ENCODE measurements at places on chromosomes 7 and 10.
A peak's percentile ranks its signal among the peaks of the same experiment; 100 is the strongest.

DNA sequence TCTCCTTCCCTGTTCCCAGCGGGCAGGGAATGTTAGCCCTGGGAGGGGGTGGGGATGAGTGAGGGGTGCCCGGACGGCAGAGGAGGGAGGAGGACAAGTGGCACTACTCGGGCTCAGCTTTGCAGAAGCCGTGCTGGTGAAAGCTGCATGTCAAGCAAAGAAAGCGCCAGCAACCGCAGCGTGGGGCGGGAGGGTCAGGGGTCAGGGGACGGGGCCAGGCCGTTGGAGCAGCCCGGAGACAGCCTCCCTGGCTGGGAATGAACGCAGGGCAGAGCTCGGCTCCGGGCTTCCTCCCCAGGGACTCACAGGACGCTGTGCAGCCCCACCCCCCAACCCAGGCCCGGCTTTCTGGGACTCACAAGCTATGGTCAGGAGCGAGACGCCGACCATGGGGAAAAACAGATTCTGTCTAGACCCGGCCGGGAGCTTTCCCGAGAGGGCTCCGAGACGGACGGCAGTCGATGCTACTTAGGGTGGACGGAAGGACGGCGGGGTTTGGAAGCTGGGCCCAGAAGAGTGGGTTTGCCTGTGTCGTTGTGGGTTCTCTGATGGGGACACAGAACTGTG lies 113.4 kb downstream of the VIPR2 start:
- no peak for DNase-seq

DNA sequence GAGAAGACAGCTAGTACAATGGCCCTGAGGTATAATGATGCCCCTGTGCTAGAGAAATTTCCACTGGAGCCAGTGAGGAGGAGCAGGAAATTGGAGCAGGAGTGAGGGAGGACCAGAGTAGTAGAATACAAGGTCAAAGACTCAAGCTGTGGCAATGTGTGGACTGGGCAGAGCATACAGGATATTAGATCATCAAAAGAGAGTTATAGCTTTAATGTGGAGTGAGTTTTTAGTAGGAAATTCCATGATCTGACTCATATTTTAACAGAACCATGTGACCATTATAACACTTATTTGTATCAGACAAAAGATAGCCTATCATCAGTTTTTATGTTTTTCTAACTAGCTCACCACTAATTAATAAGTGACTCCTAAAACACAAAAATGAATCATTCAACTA lies 154.1 kb downstream of the DGKB start:
- peak; percentile 63 for DNase-seq

DNA sequence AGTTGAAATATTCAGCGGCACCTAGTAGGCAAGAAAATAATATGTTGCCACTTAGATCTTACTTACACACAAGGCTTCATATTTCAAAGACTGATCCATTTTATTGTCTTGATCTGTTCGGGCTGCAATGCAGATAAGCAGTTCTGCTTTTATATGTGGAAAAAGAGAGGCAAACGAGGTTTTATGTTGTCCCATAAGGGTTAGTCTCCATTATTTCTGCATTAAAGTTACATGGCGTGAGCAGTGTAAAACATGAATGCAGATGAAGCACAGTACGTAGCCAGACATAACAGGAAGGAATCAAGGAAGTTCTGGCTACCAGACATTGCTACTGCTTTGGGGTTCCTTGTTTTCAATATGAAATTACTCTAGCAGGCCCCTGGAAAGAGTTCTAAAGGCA lies 224.8 kb downstream of the BBS9 start:
- no peak for DNase-seq

DNA sequence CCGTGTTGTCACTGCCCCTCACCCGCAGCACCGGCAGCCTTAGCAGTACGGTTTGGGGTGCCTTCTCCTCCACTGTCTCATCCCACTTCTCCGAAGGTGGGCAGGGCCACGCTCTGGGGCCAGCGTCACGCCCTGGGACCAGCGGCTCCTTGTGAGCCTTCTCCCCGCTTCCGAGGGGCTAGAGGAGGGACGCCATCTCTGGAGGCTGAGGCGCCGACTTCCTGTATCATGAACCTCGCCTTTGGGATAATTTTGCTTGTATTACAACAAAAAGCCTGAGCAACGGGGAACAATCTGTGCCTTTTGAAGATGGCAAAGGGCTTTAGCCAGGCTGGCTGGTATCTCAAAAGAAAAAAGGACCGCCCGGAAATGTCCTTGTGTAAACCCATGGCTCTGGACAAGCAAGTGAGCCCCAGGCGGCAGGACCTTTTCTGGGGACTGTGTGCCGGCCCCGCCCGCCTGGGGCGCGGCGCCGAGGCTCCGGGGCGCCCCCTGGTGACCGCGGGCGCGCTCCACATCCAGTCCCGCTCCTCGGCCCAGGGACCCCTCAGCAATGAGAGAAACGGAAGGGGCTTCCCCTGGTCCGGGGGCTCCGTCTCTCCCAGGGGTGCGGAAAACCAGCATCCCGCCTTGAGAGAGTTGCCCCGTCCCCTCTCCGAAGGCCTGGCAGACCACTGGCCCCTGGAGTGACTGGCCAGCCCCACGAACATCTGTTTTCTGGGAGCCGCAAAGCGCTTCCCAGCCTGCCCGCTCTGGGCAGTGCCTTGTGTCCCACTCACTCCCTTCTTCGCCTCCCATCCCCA lies 3.8 kb downstream of the DEPP1 start:
- DNase-seq = peak; percentile 88

DNA sequence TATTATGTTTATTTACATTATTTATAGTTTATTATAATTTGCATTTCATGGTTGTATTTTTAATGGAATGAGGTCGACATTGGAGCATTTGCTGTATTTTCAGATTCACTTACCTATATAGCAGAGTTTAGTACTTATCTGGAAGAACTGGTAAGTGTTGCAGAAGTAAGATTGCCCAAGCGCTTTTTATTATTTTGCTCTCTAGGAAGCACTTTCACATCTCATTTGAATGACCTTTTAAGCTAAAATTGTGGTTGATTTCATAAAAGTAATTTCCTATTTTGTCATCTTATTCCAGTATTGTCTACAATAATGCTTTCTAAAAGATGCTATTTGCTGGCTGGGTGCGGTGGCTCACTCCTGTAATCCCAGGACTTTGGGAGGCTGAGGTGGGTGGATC lies 28.6 kb downstream of the SEC61A2 start:
- no peak for DNase-seq
